ENCODE measurements at places on chromosomes 3 and 15.

- no peak for DNase-seq
These were observed 31.4 kb upstream of the ABHD5 start for GRCh38 chr3:43659250-43659880.

DNA sequence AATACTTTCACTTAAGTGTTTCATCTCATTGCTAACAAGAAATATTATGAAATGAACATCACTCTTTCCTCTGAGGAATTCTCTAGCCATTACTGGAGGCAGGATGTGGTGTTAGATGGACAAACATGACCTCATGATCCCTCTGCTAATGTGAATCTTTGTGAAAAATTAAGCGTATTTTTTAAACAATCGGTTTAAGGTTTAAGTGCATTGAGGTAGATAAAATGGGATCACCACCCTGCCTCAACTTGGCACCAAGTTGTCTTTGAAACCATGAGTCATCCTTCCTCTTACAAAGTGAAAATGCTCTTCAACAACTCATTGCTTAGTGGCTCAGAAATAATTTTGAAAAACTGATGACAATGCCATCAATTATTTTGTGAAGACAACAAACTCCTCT lies 76.0 kb upstream of the DCBLD2 start:
- peak; percentile 57 for DNase-seq

DNA sequence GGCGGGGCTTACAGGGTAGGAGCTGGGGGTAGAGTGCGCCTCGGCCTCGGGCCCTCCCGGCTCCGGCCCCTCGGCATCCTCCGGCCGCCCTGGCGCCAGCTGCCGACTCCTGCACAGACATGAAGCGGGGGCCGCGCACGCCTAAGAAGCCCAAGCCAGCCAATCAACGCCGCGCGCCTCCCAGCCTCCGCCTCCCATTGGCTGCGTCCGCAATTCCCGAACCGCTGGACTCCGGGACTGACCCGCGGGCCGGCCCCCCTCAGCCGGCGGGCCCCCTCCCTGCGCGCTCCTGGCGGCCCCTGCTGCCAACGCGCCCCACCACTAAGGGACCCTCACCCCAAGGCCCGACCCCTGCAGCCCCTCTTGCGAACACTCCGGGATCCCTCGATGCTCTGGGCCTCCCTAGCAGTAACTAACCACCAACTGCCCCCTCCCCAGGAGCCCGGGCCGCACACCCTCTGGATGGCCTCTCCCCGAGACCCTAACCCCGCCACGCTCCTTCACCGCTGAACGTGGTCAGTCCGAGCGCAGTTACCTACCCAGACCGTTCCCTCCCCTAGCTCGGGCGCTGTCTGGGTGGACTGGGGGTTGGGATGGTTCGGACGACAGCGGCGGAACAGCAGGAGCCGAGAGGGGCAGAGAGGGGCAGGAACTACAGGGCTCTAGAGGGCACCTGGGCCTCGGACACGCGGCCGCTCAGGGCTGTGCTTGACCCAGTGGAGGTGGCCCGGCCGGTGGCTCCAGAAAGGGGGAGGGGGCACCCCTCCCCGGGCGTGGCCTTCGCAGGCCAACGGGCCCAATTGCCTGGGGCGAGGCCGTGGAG lies 5.0 kb downstream of the GATA2 start:
- DNase-seq = peak; percentile 59

GRCh38 chr3:114800272-114801031 lies 346.6 kb downstream of the ZBTB20 start:
- no peak for DNase-seq

- no peak for DNase-seq
These were observed 202.7 kb downstream of the MAGI1 start for GRCh38 chr3:65836047-65836446.

- DNase-seq = peak; percentile 71
These were observed 1.6 kb upstream of the TEX264 start for GRCh38 chr3:51669241-51670052.

GRCh38 chr3:46648096-46648495 lies 35.8 kb downstream of the FAM240A start:
- DNase-seq = no peak

- DNase-seq = no peak
These were observed 97.9 kb upstream of the NANOGP8 start for GRCh38 chr15:35182841-35183479.

- DNase-seq = no peak
These were observed 70.4 kb downstream of the THBS1 start for GRCh38 chr15:39651295-39651694.

- no peak for DNase-seq
These were observed 71.8 kb upstream of the FHIT start for GRCh38 chr3:61323094-61323493.

- DNase-seq = no peak
These were observed 12.0 kb downstream of the SEMA5B start for GRCh38 chr3:123015596-123015995.

- no peak for DNase-seq
These were observed 217.4 kb downstream of the TCF12 start for GRCh38 chr15:57135800-57136199.

DNA sequence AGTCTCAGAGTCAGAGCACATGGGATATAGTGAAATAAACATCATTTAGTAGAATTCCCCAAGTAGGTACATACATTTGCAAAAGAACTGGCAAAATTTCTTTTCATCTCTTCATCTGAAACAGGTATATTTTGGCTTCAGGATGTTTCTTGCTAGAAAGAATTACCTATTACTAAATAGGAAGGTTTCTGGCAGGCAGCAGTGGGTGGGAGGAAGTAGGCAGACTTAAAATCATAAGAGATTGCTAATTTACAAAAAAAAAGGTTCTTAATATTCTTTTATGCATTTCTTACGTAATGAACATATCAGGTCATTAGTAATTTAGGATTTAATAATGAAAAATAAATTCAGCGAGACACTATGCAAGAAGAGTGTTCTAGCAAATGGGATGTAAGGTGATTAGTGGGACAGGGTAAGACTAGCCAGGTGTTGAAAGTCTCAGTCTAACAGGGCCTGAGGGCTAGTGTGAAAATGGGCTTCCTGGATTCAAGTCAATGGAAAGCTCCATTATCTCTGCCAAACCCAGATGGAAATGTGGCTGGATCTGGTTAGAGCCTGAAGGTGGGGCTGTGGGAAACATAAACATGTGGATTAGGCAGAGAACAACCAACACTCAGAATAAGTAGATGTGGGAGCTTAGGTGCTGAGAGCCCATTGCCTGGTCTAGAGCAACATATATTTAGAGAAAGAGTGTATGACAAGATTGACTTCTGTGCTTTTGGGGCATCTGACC lies 127.4 kb upstream of the FEZF2 start:
- DNase-seq = no peak

DNA sequence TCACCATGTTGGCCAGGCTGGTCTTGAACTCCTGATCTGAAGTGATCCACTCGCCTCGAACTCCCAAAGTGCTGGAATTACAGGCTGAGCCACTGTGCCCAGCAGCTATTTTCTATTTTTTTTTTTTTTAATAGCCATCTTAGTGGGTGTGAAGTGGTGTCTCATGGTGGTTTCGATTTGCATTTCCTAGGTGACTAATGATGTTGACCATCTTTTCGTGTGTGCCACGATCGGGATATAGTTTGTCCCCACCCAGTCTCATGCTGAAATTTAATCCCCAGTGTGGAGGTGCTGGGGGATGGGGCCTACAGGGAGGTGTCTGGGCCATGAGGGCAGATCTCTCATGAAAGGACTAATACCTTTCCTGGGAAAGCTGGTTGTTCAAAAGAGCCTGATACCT lies 41.8 kb upstream of the MUC13 start:
- DNase-seq = no peak

DNA sequence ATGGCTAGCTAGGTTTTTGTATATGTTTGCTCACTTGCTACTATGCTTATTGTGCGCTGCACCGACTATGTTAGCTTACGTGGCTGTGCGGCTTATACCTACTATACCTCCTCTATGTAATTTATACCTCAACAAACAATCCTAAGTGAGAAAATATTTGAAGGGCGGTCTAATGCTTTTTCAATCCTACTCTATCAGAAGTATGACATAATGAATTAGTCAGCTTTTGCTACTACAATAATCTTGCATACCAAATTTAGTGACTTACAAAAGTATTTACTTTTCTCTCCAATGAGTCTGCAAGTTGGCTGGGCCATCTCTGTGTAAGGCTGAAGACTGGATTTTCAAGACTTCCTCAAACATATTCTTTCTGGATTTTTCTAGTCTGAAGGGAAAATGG lies 391.2 kb upstream of the NECTIN3 start:
- DNase-seq = no peak

DNA sequence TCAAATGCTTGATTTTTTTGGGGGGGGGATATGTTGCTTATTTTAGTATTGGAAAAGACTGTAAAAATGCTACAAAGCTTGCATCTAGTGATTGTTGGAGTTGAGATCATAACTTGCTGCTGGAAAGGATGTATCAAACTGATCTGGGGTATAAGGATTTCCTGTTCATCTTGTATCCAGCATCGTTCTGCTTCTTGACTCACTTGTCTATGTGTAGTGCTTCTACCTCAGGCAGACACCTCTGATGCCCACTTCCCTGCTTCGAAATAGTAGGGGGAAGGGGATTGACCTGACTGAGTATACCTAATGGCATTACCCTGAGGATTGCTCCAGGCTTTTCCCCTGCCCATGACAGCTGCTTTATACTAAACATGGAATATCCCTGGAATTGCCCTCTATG lies 42.7 kb downstream of the STT3B start:
- DNase-seq = no peak

GRCh38 chr3:189561256-189561655 lies 69.9 kb upstream of the TP63 start:
- DNase-seq = no peak

- DNase-seq = no peak
These were observed 7.7 kb downstream of the ITPKA start for GRCh38 chr15:41501191-41501917.

DNA sequence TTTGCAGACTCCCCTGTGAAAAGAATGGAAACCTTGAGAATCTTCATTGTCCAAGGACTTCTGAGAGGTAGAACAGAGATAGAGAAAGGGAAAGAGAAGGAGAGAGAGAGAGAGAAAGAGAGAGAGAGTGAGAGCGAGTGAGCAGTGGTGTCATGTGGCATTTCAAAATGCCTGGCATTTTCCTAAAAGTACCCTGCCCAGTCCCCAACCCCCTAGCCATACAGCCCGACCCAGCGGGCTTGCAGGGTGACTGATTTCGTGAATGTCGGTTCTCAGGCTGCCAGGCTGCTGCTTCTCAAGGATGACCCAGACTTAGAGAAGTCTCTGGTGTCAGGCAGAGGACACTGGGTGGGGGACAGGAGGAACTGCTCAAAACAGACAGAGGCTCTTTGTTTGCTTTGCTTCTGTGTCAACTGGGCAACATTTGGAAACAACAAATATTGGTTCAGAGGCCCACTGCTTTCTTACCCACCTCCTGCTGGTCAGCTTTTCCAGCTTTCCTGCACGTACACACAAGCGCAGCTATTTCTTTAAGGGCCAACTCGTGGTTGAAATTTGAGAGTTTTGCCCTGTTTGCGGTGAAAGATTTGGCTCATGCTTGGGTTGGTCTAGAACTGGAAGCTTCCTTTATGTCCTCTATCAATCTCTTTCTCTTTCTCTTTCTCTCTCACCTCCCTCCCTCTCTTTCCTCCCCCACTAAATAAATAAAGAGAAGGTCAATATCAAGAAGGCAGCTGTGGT lies 3.7 kb upstream of the TF start:
- no peak for DNase-seq

DNA sequence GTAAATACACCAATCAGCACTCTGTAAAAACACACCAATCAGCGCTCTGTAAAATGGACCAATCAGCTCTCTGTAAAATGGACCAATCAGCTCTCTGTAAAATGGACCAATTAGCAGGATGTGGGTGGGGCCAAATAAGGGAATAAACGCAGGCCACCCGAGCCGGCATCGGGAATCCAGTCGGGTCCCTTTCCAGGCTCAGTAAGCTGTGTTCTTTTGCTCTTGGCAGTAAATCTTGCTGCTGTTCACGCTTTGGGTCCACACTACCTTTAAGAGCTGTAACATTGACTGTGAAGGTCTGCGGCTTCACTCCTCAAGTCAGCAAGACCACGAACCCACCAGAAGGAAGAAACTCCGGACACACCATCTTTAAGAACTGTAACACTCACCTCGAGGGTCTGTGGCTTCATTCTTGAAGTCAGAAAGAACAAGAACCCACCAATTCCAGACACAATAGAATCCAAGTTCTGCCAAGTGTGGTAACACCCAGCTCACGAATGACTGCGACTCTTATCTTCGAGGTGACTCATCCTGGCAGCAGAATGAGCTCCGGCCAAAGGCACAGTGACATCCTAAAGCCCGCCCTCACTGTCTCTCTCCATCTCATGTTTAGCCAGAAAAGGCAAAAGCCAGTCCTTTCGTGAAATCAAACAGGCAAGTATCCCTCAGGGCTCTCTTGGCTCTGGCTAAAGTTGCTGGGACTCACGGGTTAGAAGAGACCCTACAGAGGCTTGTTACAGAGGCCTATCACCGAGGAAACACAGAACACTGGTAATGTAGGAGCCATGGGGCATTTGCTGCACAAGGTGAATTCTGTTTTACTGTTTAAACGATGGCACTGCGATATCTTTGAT lies 155.2 kb downstream of the FAM43A start:
- no peak for DNase-seq

DNA sequence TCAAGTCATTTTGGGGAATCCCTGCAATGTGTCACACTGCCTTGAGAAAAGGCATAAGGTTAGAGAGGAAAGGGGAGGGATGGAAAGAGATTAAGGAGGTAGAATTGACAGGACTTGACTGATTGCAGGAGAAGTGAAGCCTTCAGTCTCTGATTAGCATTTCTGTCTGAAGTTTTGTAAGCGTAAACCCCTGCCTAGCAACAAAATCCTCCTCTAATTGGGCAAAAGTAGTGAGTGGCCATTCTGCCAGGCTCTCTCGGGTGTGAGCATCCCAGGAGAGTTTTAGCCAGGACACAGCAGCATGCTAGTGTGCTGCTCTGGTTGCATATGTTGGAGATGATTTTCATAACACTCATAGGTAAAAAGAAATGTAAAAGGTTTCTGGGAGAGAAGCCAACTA lies 117.0 kb upstream of the MRPL3 start:
- no peak for DNase-seq

DNA sequence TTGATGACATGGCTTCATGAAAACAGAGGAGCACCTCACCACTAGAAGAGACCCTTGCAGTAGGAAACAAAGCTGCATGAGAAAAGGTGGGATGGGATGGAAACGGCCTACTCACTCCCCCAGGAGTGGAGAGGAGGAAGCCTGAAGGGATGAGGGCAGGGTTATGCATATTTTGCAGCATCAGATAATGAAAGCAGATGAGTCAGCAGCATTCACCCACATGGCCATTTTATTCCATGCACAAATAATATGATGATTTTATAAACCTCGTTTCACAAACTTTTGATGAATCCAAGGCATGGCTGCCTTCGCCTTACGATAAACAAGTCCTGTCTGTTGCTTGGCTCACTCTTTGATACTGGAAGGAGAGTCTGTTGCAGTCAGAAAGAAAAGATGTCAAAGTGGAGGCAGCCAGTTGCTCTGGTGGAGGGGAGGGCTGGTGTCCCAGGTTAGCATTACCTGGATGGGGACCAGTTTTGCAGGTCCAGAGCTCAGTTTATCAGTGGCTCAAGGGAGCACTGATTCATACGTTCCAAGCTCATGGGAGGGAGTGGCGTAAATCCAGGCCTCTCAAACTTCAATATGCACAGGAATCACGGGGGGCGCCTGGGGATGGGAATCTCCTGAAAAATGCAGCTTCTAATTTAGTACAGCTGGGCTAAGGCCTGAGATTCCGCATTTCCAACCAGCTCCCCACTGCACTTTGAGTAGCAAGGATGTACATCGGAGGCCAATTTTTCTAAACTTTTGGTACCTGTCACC lies 9.2 kb upstream of the EHD4 start:
- DNase-seq = no peak

- DNase-seq = no peak
These were observed 95.4 kb upstream of the KLHL25 start for GRCh38 chr15:85889956-85890619.

- no peak for DNase-seq
These were observed 46.1 kb downstream of the AMOTL2 start for GRCh38 chr3:134328147-134328591.
